ENCODE measurements at places on chromosomes 7 and 10. TPM values are rescaled to one million over a fixed set of nuclear protein-coding genes. Genes with fewer than 3 reads are reported as not detected.
A peak's percentile ranks its signal among the peaks of the same experiment; 100 is the strongest.

OLAH gene
- total RNA-seq: not detected

PRSS37 gene
- not detected for total RNA-seq

SLC13A1 gene
- not detected for total RNA-seq

RAPGEF5 gene
- 21.1 TPM for total RNA-seq

TASOR2 gene
- 32.3 TPM for total RNA-seq

IGFBP3 gene
- 232 TPM for total RNA-seq

BAZ1B gene
- 20.5 TPM for total RNA-seq

LRIT1 gene
- total RNA-seq: not detected

TRIM4 gene
- total RNA-seq: 16.7 TPM

C10orf105 gene
- total RNA-seq: not detected

MAGI2 gene
- total RNA-seq: 1.2 TPM

LIPN gene
- 0.25 TPM for total RNA-seq

KIFBP gene
- 8.3 TPM for total RNA-seq

GRCh38 chr10:121303287-121303890 is 294.9 kb downstream of the FGFR2 start:
- DNase-seq: no peak

DNA sequence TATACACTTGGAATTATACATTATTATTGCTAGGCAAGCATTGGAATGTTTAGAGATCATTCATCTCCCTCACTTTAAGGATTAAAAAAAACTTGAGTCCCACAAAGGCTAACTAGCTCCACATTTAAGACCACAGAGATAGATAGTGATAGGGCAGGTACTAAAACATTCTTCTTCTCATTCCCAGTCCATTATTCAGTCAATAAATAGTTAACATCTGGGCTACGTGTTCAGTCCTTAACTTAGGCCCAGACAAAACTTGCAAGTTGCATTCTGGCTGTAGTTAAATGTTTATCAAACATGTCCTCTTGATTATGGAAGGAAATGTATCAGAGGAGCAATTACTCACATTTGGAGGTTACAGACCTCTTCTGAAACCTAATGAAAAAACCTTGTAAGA is 2.4 kb downstream of the GNG11 start:
- DNase-seq: no peak

GRCh38 chr10:75395066-75395931 is 6.3 kb downstream of the ZNF503 start:
- peak; percentile 69 for DNase-seq

DNA sequence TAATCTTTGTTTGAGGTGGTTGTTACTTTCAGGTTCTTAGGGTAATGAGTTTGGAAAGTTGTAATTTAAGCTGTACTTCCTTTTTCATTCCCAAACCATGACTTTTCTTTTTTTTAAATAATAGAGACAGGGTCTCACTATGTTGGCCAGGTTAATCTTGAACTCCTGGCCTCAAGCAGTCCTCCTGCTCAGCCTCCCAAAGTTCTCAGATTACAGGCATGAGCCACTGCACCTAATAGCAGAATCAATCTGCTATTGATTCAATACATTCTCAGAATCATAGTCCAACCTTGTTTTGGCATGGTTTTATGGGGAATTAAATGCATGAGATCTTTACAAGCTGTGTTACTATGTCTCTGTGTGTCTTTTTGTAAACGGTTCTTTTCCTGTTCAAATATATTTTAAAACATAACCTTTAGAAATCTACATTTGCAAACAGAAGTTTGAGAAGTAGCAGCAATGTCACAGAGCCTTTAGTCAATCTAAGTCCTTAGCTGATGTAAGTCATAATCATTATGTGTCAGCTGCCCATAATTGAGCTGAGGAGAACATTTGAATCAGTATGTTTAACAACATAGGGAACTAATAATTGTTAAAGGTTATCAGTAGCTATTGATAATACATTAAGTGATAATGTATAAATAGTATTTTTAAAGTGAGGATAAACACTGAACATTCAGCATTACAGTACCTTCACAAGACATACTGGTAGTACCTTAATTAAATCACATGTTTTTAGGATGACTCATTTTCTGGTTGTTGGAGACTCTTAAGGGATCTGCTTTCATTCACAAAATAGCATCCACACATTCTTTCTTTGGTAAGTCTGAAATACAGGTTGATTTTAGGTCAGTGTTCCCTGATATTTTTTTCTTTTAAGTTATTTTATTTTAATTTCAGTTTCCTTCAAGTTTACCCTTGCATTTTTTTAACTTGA is 8.8 kb downstream of the INPP5F start:
- DNase-seq: no peak

DNA sequence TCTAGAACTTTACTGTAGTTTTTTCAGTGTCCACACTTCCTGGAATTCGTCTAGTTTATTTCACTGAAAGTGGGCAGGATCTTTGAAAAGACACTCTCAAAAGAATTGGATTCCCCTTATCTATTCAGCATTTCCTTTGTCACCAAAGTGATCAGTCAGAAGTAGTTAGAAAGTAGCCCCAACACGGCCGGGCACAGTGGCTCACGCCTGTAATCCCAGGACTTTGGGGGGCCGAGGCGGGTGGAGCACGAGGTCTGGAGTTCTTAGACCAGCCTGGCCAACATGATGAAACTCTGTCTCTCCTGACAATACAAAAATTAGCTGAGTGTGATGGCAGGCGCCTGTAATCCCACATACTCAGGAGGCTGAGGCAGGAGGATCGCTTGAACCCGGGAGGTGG is 69.0 kb upstream of the KMT2C start:
- DNase-seq: no peak

DNA sequence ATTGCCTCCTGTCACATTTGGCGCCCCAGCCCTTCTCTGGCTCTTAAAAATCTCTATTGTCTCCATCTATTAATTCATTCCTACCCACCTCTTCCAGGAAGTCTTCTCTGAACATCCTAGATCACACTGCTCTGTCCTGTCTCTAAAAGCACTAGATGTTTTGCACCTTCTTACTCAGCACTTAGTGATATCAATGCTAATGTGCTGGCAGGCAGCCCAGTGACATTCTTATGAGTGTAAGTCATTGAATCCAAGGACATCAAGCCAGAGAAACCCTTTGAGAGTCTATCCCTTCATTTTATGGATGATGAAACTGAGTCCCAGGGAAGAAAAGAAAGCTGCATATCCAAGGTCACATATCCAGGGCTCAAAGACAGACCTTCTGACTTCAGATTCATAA is 48.3 kb upstream of the PAX2 start:
- DNase-seq: no peak

DNA sequence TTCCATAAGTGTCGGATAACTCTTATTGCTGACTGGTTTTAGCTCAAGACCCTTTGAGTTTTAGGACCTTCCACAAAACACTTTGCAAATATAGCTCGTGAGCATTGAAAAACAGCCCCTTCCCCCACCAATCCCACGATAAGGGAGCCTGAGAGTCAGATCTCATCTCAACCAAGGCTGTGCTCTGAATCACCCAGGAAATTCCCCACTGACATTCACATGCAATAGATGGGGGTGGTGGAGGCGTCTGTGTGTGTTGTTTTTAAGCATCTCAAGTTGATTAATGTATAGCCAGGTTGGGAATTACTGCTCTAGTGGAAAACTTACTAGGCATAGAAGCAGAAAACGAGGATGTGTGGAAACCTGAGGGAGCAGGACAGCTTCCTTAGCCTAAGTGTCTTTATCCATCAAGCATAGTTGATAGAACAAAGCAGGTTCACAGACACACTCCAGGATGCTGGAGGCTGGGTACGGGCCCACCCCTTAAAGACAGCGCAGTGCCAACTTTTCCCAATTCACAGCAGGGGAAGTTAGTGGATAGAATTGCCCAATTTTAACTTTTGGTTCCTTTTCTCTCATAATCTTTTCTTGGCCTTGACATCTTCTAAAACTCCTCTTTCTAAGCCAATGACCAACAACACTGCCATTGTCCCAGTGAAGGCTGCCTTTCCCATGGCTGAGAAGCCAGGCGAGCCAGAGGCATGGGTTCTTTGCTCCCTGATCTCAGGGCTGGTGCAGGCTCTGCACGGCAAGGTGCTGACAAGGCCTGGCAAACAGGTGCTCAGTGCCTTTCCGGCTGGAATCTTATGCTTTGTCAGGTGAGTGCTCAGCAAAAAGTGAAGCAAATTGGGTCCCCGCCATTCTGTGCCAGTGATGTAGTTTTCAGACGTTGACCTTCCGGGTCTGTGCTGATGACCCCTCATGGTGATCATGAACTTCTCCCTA is 98.5 kb upstream of the INSIG1 start:
- no peak for DNase-seq

GRCh38 chr10:25288181-25288580 is 113.4 kb downstream of the GPR158 start:
- DNase-seq: no peak

DNA sequence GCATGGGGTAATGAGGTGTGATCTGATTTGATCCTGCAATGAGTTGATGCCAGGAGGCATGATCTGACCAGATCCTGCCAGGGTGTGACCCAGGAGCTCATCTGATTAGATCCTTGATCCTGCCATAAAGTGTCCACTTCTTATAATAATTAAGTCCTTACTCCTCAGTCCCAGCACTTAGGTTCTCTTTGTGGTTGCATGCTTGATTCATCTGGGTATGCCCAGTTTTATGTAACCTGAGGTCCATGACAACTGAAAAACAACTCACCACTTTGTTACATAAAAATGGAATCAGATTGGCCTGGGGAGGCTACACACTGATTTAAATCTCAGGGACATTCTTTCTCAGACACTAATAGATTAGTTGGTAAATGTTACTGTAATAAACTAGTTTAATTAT is 19.1 kb downstream of the ACADSB start:
- no peak for DNase-seq

GRCh38 chr7:47480576-47481538 is 101.1 kb downstream of the TNS3 start:
- no peak for DNase-seq

GRCh38 chr7:77284005-77284404 is 84.4 kb upstream of the FGL2 start:
- DNase-seq: no peak

GRCh38 chr7:105408791-105409410 is 20.2 kb upstream of the SRPK2 start:
- DNase-seq: no peak

DNA sequence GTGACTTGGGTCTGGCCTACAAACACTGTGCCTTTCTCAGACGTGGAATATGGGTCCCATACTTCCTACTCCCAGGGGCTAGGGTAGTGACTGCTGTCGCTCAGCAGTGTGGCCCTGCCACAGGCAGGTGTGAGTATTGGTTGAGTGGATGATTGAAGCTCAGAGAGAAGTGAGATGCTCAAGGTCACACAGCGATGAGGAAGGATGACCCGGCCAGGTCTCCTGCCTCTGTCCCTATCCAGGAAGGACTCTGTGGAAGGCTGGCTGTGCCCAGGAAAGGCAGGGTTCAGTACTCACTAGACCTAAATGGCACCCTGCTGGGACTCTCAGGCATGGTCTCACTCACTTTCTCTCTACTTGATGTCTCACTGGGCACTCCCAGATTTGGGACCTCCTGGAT is 2.8 kb downstream of the PRF1 start:
- no peak for DNase-seq

DNA sequence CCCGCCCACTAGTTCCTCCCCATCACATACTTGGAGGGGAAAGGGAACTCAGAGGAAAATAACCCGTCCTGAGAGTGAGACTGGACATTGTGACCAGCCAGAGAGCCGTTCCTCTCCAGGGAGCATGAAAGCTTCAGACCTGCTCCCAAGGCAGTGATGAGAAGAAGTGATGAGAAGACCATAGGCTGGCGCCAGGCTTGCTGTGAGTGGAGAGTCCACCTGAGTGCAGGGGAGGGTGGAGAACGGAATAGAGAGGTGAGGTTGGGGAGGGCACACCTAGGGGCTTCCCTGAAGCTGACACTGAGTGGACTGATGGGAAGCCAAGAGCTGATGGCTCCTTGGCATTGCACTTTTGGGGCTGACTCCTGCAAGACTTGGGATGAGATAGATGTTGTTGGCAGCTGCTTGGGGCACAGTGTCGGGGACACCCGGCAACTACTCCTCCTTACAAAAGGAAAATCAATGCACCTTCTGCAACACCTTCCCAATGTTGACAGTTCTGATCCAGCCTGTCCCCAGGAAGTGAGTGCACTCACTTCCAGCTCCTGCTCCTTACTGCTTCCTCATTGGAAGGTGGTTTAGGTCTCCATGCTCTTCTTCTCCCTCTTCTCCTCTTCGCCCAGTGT is 79.4 kb downstream of the EMX2 start:
- no peak for DNase-seq

- no peak for DNase-seq
These were observed 48.1 kb upstream of the EXOC6 start for GRCh38 chr10:92800134-92800733.

- no peak for DNase-seq
These were observed 120.2 kb upstream of the STARD3NL start for GRCh38 chr7:38057829-38058228.

GRCh38 chr10:122565766-122566206 is 5.2 kb downstream of the DMBT1 start:
- peak; percentile 64 for DNase-seq

DNA sequence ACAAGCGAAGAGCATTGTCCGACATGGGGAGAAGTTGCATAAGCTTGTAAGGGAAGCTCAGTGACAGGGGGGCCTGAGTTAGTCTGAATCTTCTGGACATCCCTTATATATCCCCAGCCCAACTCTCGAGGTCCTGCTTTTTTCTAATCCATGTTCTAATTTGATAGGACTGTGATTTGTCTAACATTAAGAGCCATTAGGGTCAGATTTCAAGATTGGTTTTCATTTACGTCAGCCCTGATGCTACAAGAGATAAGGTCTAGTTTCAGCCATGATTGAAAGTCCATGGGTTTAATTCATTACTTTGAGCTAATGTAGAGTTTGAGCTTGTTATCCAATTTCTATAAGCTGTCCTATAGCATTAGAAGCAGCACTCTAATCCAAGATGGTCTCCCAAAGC is 20.3 kb downstream of the TLX1 start:
- DNase-seq: no peak

DNA sequence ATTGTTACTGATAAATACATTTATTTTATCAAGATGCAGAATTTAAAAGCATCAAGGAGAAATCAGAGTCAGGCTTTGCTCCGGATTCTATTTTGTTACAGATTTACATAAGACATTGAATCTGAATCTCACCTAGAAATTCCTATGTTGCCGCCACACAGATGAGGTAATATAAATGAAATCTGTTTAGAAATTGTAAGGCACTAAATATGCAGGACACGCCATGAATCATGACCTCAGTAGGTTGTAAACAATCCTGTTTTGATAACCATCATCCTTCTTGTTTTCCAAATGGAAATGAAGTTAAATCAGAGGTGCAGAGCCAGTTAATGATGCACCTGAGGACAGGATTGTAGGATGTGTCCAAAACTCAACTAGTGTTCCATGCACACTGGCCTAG is 778.0 kb downstream of the MAGI2 start:
- DNase-seq: no peak

Measured in right lobe of liver (tissue), 6 donors.